ENCODE measurements at places on chromosomes 12 and 14.

- DNase-seq, result no peak
These were observed 252.4 kb upstream of the CPNE8 start for GRCh38 chr12:39157696-39158342.

GRCh38 chr14:49106741-49107667 lies 479.2 kb downstream of the RPS29 start:
- no peak for DNase-seq

- DNase-seq, result no peak
These were observed 1226.5 kb downstream of the GALC start for GRCh38 chr14:86766469-86766868.

- DNase-seq, result no peak
These were observed 109.4 kb downstream of the TMEM30B start for GRCh38 chr14:61171727-61172126.

DNA sequence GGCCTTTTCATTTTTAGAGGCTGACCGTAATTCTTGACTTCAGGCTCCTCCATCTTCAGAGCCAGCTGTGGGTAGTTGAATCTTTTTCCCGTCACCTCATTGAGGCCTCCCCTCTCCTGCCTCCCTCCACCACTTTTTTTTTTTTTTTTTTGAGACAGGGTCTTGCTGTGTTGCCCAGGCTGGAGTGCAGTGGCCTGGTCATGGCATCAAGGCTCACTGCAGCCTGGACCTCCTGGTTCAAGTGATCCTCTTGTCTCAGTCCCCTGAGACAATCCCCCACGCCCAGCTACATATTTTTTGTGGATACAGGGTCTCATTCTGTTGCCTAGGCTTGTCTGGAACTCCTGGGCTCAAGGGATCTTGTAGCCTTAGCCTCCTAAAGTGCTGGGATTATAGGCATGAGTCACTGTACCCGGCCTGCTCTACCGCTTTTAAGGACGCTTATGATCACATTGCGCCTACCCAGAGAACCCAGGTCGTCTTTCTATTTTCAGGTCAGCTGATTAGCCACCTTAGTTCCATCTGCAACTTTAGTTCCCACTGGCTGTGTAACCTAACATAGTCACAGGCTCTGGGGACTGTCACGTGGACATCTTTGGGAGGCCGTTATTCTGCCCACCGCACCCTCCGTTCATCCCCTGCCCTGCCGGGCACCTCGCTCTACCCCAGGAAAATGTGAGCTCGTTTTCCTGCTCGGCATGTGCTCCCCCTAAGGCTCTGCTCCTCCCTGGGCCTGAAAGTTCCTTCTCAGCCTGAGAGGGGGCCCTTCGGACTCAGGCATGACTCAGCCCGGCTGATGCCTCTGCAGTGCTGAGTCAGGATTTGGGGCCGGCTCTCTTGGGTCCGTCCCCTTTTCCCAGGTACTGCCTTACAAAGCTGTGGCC lies 13.4 kb downstream of the TNFAIP2 start:
- no peak for DNase-seq

GRCh38 chr12:6869049-6870021 lies 2.0 kb downstream of the TPI1 start:
- peak; percentile 87 for DNase-seq

GRCh38 chr12:11753150-11753499 lies 103.7 kb downstream of the ETV6 start:
- no peak for DNase-seq

DNA sequence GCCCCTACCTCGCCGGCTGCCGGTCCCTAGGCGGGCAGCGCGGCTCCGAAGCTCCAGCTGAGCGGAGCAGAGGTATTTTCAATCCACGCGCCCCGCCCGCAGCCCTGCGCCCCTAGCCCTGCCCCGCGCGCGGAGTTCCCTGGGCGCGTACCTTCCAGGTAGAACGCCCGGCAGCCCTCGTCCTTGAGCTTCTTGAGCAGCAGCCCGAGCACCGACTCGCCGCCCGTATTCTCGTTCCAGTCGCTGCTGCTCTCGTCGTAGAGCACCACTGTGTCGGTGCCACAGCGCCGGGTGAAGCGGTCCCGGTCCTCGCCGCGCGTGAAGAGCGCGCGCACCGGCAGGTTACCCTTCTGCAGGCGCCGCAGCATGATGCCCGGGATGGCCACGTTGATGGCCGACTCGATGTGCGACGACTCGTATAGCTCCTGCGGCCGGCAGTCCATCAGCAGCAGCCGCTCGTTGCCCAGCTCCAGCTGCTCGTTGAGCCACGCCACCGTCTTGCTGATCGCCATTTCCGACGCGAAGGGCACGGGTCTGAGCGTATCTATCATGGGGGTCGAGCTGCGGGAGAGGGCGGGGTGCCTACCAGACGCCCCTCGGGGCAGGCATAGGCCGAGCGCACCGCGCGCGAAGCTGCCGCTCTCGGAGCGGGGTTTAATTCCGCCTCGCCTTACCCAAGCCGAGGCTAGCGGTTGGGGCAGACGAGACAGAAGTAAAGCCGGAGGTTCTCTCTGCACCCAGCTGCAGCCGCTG lies 636 bp downstream of the DUSP6 start:
- peak; percentile 44 for DNase-seq

GRCh38 chr12:120844768-120845449 lies 59.2 kb downstream of the SPPL3 start:
- no peak for DNase-seq

GRCh38 chr14:50001999-50002925 lies 109.4 kb downstream of the ARF6 start:
- DNase-seq, result peak; percentile 71

DNA sequence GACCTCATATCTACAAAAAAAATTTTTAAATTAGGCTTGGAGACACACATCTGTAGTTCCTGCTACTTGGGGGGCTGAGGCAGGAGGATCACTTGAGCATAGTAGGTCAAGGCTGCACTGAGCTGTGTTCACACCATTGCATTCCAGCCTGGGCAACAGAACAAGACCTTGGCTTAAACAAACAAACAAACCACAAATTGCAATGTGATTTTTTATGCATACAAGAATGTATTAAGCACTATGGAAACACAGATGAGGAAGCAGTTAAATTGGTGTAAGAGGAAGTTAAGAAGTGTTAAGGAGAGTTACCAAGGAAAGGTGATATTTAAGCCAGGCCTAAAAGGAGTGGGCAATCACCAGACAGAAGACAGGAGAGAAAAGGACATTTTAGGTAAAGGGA lies 83.6 kb upstream of the HECTD1 start:
- no peak for DNase-seq

DNA sequence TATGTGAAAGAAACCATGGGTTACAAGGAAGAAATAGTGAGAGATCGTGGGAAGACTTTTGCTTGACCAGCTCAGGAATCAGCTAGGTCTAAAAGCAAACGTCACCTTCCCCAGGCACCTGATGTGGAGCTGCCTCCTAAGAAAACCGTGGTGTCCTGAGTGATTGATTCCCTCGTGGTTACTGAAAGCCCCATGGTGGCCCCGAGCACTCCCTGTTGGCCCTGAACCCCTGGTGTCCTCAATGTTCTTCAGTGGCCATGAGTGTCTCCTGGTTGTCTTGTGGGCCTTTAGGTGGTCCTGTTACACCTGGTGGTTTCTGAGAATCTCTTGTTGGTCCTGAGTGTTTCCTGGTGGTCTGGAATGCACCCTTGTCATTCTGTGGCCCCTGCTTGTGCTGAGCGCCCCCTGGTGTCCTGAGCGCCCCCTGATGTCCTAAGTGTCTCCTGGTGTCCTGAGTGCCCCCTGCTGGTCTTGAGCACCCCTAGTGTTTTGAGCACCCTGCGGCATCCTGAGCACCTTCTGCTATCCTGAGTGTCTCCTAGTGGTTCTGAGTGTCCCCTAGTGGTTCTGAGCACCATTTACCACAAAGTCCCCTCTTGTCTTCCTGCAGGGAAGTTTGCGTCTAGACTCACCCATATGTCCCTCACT lies 518.7 kb downstream of the TMEM121 start:
- peak; percentile 80 for DNase-seq

DNA sequence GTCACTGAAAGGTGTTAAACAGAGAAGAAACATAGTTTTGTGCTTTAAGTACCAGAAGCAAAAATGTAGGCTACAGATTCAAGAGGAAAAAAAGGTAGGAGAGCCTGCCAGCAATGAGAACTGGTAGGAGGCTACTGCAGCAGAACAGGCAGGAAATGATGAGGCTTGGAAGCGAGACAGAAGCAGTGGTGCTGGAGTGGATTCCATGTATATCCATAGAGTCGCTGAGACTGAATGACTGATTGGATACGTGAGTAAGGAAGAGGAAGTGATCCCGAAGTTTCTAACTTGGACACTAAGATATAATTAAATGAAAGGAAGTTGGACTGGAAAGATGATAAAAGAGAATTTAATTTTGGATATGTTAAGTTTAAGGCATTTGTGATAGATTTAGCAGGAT lies 45.0 kb upstream of the CCDC91 start:
- DNase-seq, result no peak

DNA sequence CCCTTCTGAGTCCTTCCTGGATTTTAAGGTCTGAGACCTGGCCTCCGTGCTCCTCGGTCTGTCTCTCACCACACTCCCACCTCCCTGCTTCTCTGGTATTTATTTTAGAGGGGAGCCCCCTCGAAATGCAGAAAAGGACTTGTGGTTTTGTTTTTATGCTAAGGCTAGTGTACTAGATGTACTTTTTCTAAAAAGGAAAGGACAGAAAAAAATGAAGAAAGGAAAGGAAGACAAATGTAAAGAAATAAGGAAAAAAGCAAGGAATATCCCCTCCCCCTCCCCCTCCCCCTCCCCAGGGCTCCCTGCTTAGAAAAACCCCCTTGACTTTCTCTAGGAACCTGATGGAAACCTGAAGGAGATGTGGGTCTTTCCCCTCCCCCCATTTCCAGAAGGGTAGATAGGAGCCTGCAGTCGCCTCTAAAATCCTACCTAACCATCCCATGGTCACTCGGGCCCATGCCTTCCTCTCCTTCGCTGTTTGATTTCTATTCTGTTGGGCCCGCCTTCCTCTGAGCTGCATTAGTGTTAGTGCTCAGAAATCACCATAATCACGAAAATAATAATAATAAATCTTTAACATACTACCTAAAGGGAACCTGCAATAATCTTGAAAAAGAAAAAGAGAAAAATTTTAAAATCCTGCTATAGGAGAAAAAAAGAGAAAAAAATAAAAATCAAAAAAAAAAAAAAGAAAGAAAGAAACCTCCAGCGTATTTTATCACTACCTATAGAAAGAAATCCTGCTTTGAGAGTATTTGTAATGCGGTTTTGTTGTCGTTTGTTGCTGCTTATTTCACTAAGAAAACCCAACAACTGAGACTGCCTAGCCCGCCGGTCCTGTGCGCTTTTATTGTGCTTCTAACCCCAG lies 3.1 kb downstream of the HOXC8 start:
- no peak for DNase-seq

GRCh38 chr12:94263011-94263811 lies 114.8 kb downstream of the PLXNC1 start:
- peak; percentile 72 for DNase-seq

GRCh38 chr14:104244221-104245011 lies 106.0 kb downstream of the KIF26A start:
- no peak for DNase-seq
